Activated T-cell treated with anti-CD3 and anti-CD28 coated beads for 48 hours (primary cell): ENCODE measurements at places on chromosomes 7 and 10.

DNA sequence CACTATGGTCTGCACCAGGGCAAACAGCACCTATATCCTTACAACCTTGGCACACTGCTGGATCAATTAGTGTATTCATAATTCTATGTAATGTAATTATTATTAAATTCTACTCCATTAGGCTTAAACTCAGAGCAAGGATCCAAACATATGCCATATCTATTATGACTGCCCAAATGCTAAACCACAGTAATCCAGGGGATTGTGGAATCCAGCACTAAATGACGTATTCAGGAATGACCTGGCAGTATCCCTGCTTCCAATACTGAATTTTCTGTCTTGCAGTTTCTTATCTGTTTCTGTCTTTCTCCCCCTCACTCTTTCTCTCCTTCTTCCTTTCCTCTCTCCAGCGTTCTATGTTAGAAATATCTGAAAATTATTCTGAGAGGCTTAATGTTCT lies 16.5 kb upstream of the UBE2D1 start:
- DNase-seq = no peak

DNA sequence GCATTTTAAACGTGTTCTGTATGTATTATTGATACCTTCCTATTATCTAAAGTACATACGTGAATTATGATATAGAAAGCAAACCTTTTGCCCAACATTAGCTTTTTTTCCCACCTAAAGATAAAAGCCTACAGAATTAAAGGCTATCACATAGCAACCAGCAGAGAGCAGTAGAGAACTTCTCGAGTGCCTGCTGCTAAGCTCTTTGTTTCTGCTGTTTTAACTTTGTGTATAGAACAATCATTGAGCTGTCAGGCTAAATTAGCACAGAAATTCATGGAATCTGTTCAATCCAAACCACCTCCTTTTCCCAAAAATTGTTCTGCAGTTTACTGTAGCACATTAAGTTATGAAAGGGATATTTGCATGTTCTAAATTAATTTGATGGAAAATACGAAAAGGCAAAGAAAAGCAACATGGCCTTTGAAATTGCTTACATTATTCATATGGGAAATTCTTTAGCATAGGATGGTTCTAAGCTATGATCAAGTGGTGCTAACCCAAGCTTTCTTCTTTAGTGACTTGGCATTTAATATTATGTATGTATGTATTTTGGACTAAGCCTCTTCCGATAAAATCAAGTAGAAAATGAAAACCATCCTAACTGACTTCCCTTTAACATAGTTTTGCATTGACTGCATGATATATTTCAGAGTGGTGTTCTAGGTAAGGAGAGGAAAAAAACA lies 1288.5 kb downstream of the GATA3 start:
- no peak for DNase-seq

DNA sequence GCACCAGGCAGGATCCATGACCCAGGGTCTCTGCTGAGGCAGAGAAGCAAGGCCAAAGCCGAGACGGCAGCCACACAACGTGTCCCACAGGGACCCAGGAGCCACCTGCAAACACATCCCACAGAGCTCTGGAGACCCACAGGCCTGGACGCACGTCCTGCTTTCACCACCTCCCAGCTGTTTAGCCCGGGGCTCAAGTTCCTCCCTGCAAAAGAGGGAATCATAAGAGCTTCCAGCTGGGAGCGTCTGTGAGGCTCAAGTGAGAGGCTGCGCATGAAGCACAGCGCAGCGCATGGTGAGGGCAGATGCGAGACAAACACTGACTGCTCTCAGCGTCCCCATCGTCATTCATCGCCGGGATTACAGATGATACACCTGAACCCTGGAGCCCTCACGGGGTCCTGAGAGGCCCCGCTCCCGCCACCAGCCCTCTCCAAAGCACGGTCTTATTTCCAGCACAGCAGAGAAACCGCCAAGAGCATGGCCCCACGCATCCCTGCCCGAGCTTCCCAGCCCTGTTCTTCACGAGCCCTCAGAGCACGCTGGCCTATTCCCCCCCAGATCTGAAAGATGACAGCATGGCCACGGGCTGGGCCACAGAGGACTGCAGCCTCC lies 88.7 kb downstream of the MAD1L1 start:
- DNase-seq = no peak

- no peak for DNase-seq
These were observed 13.8 kb upstream of the RHOBTB1 start for GRCh38 chr10:60957667-60958221.

DNA sequence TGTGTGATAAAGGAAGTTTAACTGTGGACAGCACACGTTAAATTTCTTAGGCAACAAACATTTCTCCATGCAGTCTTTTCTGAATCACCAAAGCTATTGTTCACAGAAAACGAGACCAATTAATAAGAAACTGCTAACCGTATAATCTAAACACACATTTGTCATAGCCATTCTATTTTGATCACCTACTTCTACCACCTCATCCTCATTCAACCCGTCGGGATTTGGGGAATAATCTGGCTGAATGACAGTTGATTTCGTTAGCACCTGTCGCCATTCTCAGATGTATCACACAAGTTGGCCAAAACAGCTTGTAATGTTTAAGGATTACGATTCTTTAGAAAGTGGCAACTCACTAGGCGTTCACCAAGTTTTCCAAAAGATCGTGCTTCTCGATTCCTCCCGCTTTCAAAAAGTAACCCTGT lies 1.2 kb downstream of the EZH2 start:
- DNase-seq = no peak

DNA sequence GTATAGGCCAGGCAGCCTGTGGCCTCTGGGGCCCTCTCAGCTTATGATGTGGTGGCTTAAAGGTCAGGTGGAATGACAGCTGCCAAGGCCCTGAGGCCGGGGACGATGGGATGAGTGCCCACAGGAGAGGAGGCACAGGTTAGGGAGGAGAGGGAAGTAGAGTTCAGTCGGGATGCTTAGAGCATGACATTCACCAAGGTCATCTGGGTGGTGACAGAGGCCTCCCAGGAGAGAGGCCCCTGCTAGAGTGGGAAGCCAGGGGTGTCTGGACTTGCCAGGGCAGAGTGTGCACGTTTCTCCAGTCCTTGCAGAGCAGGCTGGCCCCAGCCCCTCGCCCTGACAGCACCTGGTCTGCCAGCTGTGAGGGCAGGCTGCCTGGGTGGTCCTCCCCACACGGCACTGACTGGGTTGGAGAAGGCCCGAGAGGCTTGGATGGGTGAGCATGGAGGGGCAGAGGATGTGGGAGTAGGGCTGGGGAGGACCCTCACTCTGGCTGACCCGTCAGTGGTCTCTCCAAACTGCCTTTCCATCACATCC lies 1.5 kb downstream of the CALHM1 start:
- DNase-seq = no peak

DNA sequence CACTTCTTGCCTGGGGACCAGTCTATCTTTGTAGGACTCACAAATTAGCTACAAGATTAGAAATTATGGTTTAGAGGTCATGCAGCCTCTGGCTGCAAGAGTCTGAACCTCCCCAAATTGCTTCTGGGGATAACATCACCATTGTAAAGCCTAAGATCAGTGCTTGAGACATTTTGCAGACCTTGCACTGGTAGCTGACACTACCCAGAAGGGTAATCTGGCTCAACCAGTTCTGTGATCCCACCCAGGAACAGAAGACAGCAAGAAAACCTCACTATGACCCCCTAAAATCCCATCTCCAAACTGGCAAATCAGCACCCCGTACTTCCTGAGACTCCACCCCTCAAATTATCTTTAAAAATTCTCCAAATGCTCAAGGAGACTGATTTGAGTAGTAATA lies 58.2 kb upstream of the CDK13 start:
- no peak for DNase-seq

GRCh38 chr10:18880530-18880929 lies 168.1 kb upstream of the MALRD1 start:
- DNase-seq = no peak

DNA sequence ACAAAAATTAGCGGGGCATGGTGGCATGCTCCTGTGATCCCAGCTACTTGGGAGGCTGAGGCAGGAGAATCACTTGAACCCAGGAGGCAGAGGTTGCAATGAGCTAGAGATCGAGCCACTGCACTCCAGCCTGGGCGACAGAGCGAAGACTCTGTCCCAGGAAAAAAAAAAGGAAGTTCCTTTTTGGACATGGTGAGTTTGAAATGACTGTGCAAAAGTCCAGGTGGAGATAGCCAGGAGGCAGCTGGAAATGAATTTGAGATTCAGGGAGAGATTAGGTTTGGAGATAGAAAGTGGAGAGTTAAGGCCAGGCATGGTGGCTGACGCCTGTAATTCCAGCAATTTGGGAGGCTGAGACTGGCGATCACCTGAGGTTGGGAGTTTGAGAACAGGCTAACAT lies 139.1 kb downstream of the MARCHF5 start:
- DNase-seq = no peak

- no peak for DNase-seq
These were observed 49.0 kb upstream of the TPK1 start for GRCh38 chr7:144884896-144885295.

- DNase-seq = no peak
These were observed 60.3 kb upstream of the ABLIM1 start for GRCh38 chr10:114718374-114718773.

DNA sequence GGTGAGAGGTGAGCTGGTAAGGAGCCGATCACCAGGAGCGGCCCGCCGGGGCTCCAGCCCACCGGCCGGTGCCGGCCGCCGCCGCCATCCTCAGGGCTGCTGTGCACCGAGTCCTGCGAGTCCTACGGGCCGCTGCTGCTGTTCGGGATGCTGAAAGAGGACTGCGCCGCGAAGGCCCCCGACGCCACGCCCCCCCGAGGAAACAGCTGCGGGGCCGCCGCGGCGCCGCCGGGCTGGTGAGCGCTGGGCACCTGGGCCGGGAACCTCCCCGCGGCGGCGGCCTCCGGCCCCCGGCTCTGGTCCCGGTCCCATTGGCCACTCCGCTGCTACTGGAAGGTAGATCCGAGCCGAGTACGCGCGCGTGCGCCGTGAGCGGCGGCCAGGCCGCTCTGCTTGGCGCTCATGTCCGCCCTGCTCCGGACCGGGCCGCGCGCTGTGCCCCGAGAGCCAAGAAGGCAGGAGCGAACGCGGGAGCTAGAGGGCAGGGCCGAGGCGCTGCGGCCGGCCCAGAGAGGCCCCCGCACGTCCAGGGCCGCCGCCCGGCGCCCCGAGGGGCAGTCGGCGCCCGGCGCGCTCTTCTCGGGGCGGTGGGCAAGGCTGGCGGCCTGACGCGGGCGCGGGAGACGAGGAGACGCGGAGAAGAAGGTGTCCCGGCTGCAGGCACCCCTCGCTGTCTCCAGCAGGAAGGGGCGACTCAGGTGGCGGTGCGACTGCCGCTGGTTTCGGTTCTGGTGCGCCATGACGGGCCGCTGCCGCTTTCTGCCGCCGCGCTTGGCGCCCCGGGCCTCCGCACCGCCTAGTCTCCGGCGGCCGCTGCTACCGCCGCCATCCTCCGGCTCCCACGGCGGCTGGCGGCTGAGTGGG lies 121.3 kb upstream of the WIPF3 start:
- DNase-seq = peak; percentile 36

DNA sequence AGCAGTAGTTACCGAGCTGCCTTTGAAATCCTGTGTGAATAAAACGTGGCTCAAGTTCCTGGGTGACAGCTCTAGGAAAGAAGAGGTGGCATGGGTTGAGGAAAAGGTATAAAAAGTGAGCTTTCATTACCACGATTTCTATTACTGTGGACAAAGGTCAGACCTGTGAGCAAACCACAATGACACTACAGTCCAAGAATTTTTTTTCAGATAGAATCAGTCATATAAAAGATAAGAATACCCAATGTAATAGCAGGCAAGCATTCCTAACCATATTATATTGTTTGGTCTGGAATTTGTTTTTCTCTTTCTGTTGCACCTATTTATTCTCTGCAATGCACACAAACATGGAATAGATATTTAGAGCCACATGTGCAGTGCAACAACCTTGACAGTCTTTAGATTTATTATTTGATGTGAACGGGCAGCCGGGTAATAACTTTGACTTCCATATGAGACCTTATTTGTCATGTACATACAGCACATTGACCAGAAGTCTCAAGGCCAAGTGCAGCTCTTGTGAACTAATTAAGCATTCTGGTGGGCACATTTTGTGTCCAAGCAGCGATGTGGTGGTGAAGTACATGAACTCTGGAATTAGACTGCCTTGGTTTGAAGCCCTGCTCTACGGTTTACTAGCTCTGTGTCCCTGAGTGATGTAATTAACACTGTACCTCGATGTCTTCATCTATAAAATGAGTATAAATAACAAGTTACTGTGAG lies 156.8 kb downstream of the NRCAM start:
- no peak for DNase-seq
